ENCODE measurements at places on chromosomes 1 and 21. TPM values are rescaled to one million over a fixed set of nuclear protein-coding genes. Genes with fewer than 3 reads are reported as not detected.

DNA sequence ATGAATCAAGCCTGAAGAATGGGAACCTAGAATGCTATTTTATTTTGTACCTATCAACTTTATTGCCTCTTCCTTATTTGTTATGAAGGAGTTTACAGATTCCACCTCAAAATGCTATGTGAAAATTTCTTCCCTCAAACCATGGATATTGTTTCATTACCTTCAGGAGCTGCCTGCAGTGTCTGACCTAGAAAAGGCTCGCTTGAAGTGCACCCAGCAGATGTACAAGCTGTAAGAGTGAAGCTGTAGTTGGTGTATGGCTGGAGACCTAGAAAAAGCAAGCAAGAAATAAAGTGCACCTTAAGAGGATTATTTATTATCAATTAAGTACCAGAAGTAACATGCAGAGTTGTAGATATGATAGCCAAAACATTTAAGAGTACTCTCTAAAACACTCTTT, 199.4 kb downstream of the KCTD3 start:
- DNase-seq, result no peak

- DNase-seq, result no peak
These were observed 9.6 kb downstream of the ACKR1 start for GRCh38 chr1:159214149-159214760.

DNA sequence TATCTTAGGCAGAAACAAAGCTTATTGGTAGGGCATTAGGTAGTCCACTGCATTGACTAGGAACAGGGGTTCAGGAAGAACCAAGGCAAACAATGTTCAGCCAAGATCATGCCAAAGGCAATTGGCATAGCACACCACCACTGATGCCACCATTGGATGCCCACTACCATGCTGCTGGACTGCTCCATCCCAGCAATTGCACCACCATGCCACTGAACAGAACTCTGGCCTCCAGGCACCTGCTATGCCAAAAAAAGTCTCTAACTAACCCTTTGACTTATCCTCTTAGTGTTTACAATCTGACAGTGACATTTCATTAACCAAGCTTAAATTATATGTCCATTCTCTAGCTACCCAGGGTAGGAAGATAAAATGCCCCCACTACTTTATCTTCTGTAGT, 509.6 kb upstream of the CAMK1G start:
- DNase-seq, result no peak

Gene GJC2
- polyA plus RNA-seq, result 0.17 TPM

Gene TAL1
- 0.06 TPM for polyA plus RNA-seq

DNA sequence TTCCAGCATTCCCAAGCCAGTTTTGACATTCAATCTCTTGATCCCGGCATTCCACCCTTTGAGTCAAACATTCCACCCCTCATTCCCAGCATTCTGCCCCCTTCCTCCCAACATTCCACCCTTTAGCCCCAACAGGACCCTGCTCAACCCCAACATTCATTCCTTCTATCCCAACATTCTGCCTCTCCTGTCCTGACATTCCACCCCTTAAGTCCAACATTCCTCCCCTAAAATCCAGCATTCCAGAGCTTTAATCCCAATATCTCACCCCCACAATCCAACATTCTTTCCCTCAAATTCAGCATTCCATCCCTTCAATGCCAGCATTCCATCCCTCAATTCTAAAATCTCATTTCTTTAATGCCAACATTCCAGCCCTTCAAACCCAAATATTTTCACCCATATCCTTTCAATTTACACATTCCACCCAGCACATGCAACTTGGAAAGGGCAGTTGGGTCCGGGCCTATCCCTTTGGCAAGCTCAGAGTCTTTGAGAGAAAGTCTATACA, 22.9 kb downstream of the DDX20 start:
- no peak for DNase-seq

DNA sequence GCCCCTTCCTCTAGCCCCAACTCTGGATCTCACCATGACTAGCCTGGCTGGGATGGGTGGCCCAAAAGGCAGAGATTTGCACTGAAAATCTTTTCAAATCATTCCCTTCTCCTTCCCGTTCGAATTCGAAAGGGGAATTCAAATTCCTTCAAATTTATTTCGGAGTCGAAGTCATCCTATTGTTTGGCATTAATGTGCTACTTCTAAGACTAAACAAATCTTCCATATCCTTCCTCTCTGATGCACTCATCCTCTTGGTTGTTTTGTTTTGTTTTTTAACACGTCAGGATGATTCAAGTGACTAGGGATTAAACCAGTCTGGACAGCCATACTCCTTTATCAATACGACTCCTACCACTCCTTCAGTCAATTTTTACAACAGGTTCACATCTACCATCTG, 95.5 kb upstream of the SGIP1 start:
- DNase-seq, result no peak

Gene MYCL
- polyA plus RNA-seq, result 30.3 TPM

Gene TSTD1
- polyA plus RNA-seq, result 314 TPM

Gene FNDC10
- polyA plus RNA-seq, result 40.0 TPM

- DNase-seq, result no peak
These were observed 45.5 kb downstream of the TP73 start for GRCh38 chr1:3697810-3698209.

DNA sequence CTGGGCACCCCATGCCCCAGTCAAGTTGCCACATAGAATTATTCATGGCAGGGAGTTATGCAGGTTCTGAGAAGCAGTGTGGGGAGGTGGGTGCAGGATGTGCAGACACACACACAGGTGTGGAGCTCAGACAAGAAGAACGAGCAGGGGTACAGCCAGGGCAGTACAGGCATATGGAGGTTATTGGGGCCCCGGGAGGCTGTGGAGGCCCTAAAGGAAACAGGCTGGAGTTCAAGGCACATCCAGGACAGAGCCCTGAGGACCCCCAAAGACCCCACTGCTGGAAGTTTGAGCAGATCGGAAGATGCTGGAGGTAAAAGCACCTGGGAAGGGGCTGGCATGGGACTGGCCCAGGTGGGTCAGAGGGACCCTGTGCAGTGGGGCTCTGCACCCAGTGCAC, 171.3 kb downstream of the PSMG1 start:
- DNase-seq, result no peak

DNA sequence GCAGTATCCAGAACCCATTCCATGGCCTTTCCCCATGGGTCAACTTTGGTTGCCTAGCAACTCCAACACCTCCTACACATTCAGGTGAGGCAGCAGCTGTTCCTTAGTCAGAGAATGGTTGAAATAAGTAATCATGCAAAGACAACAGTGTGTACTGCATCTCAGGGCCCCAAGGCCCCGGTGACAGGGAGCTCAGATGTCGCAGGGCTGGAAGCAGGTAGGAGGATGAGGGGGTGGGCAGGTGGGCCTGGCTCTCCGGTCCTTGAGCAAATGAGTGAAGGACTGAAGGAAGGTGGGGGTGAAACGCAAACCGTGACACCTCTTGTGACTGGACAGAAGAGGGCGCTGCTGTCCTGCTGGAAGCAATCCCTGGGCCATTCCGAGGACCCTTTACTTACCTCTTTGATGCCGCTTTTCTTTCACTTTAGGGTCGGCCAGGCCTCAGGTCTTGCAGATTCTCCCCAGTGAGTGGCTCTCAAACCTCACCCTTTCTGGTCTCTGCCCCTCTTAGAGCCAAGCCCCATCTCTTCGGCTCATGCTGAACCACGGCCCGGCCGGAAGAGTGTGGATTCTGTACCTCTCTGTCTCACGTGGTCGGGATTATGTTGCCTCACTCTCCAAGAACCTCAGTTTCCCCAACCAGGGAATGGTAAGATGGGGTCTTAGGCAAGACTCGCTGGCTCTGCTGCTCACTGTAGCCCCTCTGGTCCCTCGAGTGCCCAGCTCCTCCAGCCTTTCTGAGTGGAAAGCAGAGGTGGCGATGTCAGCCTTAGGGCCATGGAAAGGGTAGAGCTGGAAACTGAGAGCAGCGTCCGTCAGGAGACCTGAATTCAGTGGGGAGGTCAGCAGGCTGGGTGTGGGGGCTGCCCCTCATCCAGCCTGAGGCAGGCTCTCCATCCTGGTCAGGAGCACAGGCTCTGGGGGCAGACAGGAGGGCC, 5.6 kb upstream of the KCNA10 start:
- DNase-seq, result peak; percentile 81

Gene CFAP74
- polyA plus RNA-seq, result 0.09 TPM

GRCh38 chr1:90012300-90012699, 17.4 kb downstream of the ZNF326 start:
- no peak for DNase-seq

Gene DBT
- polyA plus RNA-seq, result 2.1 TPM

- DNase-seq, result no peak
These were observed 96.3 kb upstream of the RALGPS2 start for GRCh38 chr1:178628637-178629251.

DNA sequence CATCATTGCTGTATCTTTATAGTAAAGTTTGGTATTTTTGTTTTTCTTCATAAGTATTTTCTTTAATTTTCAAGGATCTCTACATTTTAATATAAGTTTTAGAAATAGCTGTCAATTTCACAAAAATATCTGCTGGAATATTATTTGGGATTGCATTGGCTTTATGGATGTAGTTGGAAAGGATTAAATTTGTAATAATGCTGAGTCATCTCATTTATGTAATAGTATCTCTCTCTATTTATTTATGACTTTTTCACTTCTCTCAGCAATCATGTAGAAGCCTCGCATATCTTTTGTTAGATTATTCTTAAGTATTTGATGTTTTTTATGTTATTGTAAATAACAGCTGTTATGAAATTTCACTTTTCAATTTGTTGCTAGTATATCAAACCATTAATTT, 223.1 kb upstream of the POGK start:
- no peak for DNase-seq

Gene LMX1A
- polyA plus RNA-seq, result 0.03 TPM

DNA sequence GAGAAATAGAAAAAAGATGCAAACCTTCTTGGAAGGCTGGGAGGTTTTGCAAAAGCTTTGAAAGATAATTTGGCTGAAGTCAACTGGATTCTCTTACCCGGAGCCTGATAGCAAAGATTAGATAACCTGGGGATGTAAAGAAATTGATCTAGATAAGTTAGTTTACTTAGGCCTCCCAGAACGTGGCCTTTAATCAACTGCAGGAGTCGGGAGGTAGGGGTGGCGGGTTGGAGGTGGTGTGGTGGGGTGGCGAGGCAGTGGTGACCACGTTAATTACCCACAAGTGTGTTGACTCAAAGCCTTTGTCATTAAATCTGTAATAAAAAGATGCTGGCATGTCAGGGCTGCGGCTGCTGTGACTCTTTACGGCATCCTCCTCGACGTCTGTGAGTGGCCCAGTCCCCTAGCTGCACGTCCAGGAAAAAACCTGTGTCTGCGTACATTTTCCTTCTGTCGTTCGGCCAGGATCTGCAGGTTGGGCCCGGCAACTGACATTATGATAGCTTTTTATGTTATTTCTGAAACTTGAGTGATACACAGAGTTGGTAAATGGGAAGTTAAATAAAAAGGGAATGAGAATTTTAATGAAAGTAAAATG, 51.1 kb upstream of the B3GALT2 start:
- no peak for DNase-seq

Gene FCAMR
- polyA plus RNA-seq, result not detected

- no peak for DNase-seq
These were observed 39.7 kb upstream of the TRIM67 start for GRCh38 chr1:231122143-231122542.

Gene COA7
- polyA plus RNA-seq, result 17.0 TPM

DNA sequence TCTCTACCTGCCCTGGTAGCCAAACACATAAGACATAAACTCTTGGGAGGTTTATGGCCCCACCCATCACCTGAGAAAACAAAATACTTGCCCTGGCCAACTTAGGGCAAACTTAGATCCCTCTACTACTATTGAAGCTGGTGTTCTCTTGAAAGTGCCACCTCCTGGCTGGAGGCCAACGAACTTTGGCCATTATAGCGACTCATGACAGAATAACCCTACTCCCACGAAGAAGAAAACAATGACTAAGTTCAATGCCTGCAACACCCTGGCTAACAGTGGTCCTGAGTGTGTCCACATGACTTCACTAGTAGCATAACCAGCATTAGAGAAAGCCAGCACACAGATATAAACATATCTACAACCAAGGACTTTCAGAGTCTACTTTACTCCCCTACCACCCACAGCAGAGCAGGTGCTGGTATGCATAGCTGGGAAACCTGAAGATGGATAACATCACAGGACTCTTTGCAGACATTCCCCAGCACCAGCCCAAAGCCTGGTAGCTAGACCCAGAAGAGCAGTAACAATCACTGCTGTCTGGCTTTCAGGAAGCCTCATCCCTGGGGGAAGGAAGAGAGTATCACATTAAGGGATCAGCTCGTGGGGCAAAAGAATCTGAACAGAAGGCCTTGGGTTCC, 81.0 kb downstream of the SLC30A10 start:
- DNase-seq, result no peak

- no peak for DNase-seq
These were observed 16.9 kb downstream of the SLC2A1 start for GRCh38 chr1:42941640-42942330.

DNA sequence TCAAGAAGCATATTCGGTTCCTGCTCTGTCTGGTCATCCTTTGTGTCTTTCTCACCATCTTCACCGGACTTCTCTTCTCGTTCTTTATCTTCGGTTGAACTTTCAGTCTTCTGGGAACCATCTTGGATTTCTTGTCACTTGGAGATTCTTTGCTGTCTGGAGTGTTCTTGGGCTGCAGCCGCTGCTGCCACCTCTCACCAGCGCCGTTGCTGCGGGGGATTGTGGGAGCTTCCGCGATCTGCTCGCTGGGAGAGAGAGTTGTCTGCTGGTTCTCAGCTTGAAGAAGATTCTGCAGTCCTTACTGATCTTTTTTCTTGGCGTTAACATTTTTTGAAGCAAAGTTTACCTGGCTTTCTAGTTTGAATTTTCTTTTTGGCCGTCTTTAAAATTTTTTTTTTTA, 1165.2 kb upstream of the PRMT6 start:
- DNase-seq, result no peak

DNA sequence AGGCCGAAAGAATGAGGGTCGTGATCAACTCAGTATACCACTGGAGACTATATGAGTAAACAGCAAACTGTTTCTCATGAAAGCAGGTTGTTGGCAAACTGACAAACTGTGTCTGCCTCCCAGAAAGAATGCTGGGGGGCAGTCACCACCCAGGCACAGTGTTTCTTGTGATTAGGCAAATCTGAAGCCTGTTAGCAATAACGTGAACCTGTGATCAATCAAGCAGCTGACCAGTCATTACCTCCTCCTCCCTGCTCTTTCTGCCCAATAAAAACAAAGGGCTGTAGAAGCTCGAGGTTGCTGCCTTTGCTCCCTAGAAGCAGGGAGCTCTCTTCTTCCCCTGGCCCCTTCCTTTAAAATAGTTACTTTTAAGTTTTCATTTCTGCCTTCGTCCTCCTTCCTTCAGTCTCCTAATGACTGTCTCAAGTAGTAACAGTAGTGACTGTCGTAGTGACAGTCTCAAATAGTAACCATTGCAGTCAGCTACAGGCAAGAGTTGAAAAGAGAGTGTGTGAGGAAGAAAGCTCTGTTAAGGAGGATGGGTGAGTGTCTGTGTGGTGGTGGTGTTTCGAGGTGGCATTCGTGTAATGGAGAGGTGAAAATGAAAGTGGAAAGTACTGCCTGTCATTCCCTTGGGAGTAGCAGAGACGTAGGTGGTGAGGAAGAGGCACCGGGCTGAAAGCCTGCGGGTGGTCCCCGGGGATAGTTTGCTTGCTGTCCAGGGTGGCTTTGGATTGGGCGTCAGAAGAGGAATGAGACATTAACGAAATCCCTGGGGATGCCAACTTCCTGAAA, 14.5 kb downstream of the HHAT start:
- DNase-seq, result no peak
